Stimulated activated CD4-positive, alpha-beta T cell treated with anti-CD3 and anti-CD28 coated beads, Interleukin-4, amount 100 ng/mL, for 4 hours (primary cell): ENCODE measurements at places on chromosomes 13 and 19.

GRCh38 chr13:95256091-95256490 is 45.2 kb downstream of the ABCC4 start:
- no peak for DNase-seq

DNA sequence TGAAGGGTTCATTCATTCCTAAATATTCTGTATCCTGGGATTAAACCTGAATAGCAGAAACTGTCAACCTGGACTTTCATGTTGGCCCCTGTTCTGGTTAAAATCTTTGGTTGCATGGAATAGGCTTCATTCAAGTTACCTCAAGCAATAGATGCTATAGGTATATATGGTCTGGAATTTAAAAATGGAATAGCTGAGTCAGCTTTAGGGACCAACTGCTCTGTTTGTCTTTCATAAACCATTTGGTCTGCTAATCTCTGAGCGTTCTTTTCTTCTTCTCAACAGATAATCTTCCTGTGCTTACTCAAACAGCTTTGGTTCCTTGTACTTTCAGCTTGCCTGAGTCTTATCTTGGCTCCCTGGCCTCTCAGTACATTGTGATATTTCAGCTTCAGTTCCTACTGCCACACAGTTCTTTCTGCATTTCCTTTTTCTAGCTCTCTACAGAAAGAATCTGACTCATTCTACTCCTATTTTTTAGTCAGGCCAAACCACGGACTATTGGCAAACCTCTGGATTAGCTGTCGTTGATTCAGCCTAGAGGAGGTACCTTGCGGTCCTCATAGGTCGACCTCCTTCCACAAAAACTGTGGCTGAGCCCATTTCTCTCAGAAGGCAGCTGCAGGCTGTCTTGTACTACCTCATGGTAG is 35.9 kb upstream of the MAB21L1 start:
- DNase-seq: no peak

DNA sequence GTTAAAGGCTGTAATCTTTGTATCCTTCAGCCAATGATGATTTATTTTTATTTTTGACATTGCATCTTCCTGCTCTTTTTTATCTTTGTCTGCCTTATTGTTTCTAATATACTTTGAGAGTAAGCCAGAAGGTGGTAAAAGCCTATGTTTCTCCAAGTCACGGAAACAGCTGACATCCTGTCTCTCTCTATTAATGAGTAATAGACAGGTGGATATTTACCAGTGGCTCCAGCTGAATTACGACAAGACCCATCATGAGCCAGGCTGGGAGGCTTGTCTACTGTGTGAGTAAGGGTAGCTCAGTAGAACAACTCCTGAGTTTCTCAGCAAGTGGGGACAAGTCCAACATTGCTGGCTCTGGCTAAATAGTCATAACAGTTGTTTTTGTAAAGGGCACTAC is 166.6 kb downstream of the NDFIP2 start:
- no peak for DNase-seq

GRCh38 chr19:4013886-4014540 is 6.5 kb downstream of the PIAS4 start:
- DNase-seq: no peak

- peak; percentile 5 for DNase-seq
Observed at GRCh38 chr19:29260477-29261317, 47.7 kb upstream of the UQCRFS1 start.

DNA sequence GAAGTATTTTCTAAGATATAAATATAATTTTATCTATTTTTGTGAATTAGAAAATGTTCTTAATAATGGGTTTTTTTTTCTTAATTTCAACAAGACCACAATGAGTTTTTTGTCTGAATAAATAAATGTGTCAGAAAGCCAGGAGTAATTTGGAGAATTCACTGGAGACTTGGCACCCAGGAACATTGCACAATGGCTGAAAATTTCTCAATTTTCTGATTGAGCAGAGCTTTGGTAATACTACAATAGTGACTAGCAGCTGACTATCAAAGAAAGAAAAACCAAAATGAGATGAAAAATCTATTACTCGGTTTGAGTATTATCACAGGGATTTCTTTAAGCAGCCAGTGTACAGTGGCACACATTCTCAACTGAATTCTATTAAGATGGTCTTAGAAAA is 394.4 kb upstream of the PCDH20 start:
- no peak for DNase-seq

DNA sequence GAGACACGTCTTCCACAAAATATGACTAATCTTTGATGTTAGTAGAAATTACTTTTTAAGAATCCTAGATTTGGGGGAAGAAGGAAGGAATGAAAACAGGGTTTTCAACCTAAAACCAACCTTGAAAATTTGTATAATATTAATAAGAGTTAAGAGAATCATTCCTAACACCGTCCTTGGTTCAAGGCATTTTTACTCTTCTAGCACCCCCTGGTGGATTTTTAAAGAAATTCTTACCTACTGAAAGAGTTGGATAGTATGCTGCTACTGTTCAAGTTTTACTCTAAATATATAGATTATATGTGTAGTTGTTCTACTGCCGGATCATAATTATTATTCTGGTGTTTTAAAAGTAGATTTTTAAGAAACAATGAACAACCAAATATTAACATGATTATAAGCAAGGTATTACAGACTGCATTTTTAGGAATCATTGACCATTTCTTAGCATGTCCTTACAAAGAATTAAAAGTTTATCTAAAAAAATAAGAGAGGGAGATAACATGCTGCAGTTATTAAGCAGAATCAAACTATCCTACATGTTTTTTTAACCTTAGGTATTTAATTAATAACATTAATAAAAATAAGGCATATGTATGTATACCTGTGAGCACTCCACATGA is 7.4 kb upstream of the SLITRK6 start:
- DNase-seq: no peak

DNA sequence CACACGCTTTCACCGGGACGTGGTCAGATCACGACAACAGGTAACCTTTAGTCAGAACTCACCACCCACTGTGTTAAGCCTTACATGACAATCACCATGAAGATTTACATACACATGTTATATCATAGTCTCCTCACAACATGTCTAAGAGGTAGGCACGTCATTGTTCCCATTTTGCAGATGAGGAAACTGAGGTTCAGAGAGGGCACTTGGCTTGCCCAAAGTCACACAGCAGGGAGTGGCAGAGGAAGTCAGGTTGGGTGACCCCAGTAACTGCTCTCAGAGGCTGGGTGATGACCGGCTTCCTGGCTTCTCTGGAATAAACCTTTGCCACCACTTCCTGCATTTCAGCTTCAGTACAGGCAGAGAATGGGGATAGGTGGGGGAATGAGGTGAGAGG is 5.3 kb downstream of the KLK10 start:
- no peak for DNase-seq

GRCh38 chr13:102261316-102261715 is 140.5 kb downstream of the FGF14 start:
- no peak for DNase-seq

- no peak for DNase-seq
Observed at GRCh38 chr19:16361926-16362325, 37.3 kb downstream of the KLF2 start.

DNA sequence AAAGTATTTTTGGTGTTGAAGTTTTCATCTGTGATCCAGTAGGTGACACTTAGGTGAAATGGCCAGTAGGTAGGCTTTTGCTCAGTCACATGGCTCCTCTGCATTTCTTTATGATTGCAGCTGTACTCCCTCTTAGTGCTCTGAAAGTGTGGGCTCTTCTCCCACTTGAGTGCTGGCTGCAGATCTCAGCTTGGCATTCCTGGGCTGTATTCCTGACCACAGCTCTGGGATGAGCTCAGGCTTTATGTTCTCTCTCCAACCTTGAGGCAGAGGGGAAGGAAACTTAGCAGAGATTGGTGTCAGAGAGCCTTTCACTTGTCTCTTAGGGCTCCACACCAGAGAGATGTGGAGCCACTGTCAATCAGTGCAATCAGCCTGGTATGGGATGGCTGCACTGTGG is 254.3 kb downstream of the NDFIP2 start:
- DNase-seq: no peak

- DNase-seq: no peak
Observed at GRCh38 chr19:18433015-18433691, 4.8 kb downstream of the ISYNA1 start.

GRCh38 chr19:16406356-16406755 is 65.4 kb downstream of the EPS15L1 start:
- no peak for DNase-seq

DNA sequence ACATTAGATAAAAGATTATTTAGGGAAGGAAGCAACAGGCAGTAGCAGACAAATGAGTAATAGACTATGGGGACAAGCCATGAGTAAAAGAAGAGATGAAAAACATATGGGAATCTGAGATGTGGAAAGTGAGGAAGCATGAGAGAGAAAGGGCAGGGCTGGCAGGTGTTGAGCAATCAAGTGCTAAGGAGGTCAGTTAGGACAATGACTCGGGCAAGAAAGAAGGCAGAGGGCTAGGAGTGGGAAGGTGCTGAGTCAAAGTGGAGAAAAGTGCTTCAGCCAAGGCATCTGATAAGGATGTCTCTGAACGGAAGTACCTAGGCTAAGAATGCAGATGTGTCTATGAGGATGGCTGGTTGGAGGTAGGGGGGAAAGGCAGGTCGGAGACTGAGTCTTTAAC is 291.9 kb upstream of the HTR2A start:
- no peak for DNase-seq

- DNase-seq: no peak
Observed at GRCh38 chr19:30431591-30431990, 59.4 kb downstream of the ZNF536 start.

- DNase-seq: no peak
Observed at GRCh38 chr13:44853641-44854040, 135.6 kb downstream of the NUFIP1 start.

DNA sequence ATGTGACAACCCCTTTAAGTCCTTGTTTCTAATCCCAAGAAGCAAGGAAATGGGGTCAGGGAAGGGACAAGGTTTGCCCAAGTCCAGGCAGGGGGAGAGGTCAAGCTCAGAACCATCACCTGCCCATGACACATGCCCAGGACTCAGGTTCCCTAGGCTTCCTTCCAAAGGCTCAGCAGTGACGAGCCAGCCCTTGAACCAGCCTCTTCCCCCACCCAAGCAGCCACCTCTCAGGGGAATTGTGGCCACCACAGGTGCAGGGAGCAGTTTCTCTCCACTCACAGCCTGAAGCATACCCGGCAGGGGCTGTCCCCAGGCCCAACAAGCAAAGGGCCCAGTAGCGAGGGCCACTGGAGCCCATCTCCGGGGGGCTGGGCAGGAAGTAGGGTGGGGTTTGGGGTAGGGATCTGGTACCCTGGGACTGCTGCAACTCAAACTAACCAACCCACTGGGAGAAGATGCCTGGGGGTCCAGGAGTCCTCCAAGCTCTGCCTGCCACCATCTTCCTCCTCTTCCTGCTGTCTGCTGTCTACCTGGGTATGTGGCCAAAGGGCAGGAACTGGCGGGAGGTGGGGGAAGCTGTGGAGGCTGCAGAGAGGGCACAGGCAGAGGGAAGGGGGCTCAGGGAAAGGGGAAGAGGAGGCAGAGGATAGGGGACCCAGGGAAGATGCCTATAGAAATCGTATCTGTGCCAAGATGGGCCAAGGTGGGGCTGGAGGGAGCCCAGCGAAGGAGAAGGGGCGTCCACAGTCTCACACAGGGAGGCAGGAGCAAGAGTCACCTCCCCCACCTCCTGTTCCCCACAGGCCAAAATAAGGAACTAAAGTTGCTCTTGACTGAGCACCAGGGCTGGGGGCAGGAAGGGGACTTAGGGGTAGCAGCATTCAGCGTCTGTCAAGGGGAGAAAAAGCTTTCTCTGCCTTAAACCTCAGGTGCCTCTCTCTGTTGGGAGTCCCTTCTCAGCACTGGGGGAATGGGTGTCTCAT is at the start of gene CD79A:
TSS of gene CD79A (plus strand) at position 433 of the 986 bp plus-strand sequence. CDS start at position 459, 26 bp downstream.
- no peak for DNase-seq

- peak; percentile 34 for DNase-seq
Observed at GRCh38 chr19:1407528-1408299, at the start of gene DAZAP1. DAZAP1 (plus strand) TSS chr19:1407586; CDS start chr19:1407774, 188 bp downstream.

DNA sequence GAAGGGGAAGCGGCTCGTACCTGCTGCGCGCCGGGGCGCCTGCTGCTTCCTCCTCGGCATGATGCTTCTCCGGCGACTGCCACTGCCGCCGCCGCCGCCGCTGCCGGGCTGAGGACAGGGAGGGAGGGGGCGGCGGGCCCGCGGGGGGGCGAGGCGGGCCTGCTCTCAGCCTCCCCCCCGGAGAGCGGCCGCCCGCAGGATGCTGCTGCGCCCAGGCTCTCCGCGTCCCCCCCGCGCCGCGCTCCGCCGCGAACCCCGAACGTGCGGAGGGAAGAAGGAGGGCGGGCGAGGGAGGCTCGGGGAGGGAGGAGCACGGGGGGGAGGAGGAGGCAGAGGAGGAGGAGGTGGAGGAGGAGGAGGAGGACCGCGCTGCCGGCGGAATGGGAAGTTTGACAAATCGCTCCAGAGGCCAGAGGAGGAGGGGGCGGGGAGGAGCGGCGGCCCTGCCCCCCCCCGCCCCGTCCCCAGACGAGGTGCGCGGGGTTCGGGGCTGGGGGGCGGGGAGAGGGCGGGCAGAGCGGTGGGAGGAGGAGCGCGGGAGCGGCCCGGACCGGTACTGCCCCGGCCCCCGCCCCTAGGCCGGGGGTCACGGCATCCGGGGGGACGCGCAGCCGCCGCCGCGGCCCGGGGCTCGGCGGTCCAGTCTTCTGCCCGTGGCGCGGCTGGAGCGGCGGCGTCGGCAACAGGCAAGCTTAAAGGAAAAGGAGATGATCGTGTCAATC is at the start of gene TSHZ3:
TSS of gene TSHZ3 (minus strand) at position 277 of the 722 bp plus-strand sequence. CDS start at position 60, 217 bp downstream.
- peak; percentile 51 for DNase-seq

DNA sequence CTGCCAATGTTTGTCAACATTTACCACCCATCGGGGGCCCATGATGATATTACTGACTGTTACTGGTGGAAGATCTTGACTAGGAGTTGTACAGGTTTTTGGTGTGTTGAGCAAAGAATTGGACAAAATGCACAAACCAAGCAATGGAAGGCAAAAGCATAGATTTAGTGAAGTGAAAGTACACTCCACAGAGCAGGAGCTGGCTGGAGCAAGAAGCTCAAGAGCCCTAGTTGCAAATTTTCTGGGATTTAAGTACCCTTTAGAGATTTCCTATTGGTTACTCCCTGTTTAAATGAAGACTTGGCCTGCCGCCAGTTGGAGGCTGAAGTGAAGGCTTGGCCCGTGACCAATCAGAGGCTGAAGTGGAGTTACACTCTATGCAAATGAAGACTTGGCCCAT is 128.6 kb upstream of the KL start:
- DNase-seq: no peak

- DNase-seq: no peak
Observed at GRCh38 chr19:3285647-3286176, 61.3 kb downstream of the CELF5 start.

GRCh38 chr13:98976338-98976737 is 1.5 kb downstream of the DOCK9 start:
- DNase-seq: no peak
